ENCODE measurements at places on chromosomes 1 and 21.

DNA sequence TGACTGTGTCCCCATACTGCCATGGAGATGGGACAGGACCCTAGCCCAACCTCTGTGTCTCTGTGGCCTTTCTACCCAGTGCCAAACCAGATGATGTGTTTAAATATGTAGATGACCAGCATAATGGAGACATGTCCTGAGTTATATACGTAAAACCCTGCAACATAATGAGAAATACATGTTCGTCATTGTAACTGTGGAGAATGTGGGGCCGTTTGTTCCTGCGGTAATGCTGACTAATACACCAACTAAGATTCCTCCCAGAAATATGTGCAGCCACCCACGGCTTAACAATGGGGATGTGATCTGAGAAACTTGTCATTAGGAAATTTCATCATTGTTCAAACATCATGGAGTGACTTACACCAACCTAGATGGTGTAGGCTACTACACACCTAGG, 71.7 kb upstream of the SIM2 start:
- no peak for DNase-seq

GRCh38 chr1:89641781-89642180, 8.9 kb downstream of the LRRC8C start:
- DNase-seq, result no peak

DNA sequence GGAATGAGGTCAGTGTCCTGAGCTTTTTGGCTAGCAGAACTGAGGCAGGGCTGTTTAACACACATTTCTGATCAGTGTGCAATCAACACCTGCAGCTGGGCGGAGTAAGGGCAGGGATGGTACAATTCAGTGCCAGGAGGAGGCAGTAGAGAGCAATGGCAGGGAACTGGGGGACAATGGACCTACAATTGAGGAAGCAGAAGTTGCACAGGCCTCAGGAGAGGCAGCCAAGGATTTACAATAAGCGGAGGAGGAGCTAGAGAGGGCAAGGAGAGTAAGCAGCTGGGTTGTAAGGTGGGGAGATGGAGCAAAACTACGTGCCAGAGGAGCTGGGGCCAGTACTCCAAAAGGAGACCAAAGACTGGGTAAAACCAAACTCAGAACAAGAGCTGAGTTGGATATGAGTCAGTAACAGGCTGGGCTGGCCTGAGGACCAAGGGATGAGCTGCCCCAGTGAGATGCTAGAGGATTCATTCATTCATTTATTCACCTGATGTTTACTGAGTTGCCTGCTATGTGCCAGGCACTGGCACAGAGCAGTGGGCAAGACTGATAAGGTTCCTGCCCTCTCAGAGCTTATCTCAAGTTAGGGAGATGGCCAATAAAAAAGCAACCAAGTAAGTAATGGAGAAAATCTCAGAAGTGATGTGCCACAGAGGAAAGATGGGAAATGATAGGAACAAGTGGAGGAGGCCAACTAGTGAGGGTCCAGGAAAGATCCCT, 10.4 kb upstream of the GALE start:
- DNase-seq, result no peak

DNA sequence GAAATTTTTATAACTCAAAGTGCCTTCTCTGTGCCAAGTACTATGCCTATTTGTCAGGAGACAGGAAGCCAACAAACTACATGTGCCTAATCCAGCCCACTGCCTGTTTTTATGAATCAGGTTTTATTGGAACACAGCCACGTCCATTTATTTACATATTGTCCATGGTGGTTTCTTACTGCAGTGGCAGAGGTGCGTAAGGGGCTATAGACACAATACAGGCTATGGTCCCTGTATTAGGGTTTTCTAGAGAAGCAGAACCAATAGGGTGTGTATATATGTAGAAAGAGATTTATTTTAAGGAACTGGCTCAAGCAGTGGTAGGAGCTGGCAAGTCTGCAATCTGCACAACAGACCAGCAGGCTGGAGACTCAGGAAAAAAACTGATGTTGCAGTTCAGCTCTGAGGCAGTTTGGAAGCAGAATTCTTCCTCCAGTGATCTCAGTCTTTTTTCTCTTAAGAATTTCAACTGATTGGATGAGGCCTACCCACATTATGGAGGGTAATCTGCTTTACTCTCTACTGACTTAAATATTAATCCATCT, 15.4 kb downstream of the PPIE start:
- peak; percentile 64 for DNase-seq

DNA sequence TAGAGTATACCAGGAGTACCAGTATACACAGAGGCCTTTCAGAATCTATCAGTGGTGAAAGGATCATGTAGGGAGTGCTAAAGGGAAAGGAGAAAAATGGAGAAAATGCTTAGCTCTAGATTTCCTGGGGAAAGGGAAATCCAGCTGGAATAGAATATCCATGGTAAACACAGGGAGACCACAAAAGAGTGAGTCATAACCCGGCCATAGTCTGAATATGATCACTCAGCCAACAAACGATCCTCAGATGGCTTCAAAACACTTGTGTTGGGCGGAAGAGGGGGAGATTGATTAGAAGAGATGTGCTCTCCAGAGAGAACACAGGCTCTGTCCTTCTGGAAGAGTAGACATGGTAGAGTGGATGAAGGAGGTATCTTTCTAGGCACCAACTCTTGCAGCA, 180.6 kb downstream of the PAPPA2 start:
- DNase-seq, result no peak

DNA sequence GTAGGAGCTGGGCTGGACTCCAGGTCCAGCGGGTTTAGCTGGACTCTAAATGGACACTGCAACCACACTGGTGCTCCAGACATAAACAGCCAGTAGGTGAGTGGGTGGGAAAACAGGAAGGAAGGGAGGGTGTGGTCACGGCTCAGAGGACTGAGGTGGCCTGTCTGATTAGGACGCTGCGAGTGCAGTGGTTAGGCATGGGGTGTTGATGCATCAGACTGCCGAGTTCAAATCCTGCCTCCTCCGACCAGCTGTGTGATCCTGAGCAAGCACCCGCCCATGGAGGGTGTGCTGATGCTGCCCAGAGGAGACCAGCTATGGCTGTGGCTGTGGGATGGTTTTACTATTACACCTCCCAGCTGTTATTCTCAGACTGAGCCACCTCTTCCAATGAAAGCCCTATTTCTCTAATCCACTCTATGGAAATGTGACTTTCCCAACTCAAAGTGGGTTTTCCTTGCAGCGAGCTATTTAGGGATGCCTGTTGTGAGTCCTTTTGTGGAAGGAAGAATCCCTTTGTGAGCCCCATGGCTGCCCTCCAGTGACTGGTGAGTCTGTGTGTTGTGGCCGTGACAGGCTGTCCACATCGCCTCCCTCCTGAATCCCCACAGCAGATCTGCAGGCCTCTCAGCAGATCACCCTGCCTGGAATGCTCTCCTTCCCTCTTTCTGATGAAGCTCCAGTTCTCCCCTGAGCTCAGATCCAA, 56.6 kb upstream of the EDN2 start:
- no peak for DNase-seq

- DNase-seq, result no peak
Observed at GRCh38 chr1:236389253-236389652, 4.8 kb upstream of the EDARADD start.

DNA sequence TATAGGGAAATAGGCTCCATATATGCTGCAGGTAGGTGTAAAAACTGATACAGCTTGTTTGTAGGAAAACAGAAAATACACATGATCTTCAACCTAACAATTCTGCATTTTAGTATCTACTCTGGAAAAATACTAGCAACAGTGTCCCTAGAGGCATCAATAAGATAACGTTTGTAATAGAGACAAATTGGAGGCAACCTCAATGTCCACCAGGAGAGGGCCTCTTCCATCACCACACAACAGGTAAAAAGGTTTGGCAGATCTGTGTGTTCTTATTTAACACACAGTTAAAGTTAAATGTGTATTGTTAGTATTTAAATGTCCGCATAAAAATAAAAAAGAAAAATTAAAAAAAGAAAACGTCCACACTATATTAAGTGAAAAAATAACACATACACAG, 5.4 kb downstream of the EIF2D start:
- no peak for DNase-seq

All from spinal cord (tissue), 10 donors.